Activated T-helper 1 cell treated with Interleukin-2 at 50 U/mL for 16 hours (primary cell): ENCODE measurements at places on chromosomes 5 and 9.

GRCh38 chr5:72476275-72476674, 30.9 kb downstream of the ZNF366 start:
- DNase-seq, result no peak

- DNase-seq, result no peak
Observed at GRCh38 chr5:99122976-99123375, 194.2 kb upstream of the CHD1 start.

DNA sequence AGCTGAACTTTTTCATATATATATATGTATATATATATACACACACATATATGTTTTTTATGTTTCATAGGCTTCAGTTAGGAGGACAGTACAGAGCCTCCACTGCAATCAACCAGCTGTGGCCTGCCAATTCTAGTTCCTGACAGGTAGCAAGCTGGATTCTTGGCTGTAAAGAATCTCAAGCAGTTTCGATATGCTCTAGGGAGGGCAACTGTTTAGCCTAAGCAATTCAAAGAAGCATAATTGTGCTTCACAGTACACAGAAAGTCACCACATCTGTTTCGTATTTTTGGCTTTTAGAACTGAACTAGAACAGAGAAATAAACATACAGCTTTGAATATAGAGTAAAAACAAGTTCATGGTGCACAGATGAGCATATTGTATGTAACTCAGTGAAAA, 152.4 kb upstream of the ARRDC3 start:
- DNase-seq, result no peak

DNA sequence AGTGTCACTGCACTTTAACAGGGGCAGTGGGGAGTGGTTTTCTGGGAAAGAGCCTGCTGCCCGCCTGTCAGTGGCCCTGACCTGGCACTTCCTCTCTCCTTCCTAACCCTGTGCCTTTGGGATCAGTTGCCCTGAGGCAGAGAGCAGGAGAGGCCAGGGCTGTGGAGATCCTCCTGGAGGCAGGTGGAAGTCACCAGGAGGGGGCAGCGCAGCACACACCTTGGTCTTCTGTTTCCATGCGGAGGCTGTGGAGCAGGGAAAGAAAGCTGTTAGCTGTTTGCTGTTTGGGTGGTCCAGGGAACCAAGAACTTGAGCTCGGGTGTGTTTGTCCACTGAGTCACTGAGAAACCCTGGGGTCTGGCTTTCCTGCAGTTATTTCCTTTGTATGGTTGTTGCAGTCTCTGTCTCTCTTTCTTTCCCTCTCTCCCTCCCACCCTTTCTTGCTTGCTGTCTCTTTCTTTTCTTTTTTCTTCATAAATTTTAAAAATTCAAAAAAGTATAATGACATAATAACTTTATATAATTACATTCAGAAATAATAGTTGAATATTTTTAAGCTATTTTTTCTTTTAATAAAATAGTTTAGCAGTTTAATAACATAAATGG, 28.1 kb downstream of the NTRK2 start:
- no peak for DNase-seq

GRCh38 chr5:21594566-21594965, 1258.6 kb downstream of the CDH12 start:
- DNase-seq, result no peak

DNA sequence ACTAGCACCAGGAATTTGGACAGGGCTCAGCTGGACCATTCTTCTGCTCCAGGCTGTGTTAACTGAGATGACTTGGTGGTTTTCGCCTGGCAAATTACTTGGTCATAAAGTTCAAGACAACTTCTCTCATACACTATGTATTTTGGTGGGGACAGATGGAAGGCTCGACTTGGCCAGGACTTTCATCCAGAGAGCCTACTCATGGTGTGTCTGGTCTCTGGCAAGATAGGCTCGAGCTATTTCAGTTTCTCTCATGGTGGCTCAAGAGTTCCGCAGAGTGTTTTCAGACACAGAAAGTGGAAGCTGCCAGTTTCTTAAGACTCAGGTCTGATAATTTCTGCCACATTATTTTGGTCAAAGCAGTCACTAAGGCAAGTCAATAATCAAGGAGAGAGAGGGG, 135.6 kb downstream of the IRX2 start:
- no peak for DNase-seq

DNA sequence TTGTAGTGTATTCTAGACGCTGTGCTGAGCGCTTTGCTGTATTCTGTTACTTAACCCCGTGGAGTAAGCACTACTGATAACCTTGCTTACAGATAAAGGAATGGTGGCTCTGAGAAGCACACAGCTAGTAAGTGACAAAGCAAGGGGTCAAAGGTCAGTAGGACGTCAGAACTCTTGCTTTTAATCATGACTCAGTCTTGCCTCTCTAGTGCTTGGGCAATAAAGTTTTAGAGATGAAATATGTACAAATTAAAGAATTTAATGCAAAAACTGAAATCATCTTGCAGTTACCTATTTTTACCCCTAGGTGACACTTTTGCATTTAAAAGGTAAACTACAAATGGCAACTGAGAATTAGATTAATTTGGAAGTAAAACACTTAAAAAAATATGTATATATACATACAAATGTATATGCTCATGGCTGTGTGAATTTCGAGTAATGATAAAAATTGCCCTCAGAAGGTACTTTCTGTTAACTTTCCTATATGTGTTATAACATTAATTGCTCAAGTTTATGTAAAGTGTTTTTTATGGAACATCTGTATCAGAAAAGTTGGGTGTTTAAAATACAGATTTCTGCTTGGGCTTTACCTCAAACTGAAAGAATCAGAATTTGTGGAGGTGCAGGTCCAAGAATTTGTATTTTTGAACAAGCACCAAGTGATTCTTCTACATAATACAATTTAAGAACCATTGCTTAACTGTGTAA, 175.1 kb upstream of the DAB2 start:
- no peak for DNase-seq

DNA sequence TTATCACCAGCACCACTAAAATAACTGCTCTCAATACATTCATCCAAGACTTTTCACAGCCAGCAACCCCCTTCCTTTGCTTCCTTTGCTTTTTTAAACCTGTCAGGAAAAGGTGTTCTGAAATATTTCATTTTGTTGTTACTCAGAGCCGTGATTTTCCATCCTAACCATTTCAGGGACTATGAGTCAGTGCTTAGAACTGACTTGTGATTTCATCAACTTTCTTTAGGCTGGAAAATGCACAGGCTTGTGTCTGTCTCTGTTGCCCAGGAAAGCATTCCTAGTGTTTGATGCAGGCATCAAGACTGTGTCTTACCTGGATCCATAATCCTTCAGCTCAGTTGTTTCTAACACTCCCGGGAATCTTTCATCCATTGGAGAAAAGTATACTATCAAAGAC, 805.6 kb downstream of the BRINP1 start:
- DNase-seq, result no peak

DNA sequence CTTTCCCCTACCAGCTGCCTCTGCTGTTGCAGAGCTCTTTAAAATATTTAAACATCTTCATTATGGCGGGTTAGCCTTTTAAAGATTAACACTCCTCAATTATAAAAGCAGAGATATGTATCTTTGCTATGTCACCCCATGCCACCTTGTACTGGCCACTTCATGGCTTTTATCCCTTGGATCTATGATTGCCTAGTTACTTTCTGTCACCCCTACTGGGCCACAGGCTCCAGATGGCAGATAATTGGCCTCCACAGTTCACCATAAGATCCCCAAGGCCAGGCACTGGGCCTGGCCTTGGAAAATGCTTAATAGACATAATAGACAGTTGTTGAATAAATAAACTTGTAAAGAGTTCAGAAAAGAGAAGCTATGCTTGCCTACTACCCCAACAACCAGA, 142.0 kb upstream of the SHB start:
- no peak for DNase-seq

DNA sequence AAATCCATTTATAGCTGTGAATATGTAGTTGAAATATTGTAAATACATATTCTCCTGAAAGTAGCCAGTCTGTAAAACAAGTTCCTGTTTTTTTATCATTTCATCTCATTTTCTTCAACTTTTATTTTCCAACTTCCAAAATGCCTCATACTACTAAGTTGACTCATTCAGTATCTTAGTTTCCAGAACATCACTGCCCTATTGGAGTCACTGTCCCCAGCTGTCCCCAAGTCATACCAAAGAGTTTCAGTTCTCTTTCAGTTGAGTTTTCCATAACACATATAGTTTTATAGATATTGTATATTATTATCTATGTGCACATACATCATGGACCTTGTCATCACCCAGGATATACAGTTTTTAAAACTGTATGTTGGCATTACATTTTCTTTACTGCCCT, 261.7 kb downstream of the CDH12 start:
- DNase-seq, result no peak

GRCh38 chr5:172743112-172743959, 27.7 kb downstream of the DUSP1 start:
- DNase-seq, result no peak

- DNase-seq, result no peak
Observed at GRCh38 chr9:134030821-134031470, 5.7 kb downstream of the BRD3OS start.

DNA sequence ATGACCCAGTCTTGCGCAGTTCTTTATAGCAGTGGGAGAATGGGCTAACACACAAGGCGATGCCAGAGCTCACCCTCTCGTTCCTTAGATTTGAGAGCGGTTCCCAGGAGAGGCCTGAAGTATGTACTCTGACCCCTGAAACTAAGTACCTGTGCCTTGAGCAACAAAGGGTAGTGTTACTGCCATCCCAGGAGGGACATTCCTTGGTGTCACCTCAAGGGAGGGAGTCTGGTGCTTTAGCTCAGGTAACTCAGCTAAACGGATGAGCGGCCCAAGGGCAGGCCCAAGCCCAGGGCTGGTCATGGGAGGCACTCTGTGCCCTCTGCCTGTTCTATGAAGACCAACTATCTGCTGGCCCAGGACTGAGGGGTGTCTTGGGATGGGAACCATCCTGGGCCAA, 20.2 kb downstream of the KYAT1 start:
- DNase-seq, result no peak

GRCh38 chr9:134538856-134539566, 102.6 kb upstream of the COL5A1 start:
- no peak for DNase-seq
